Activated effector memory CD4-positive, alpha-beta T cell treated with Interleukin-2 at 50 U/mL for 16 hours (primary cell): ENCODE measurements at places on chromosomes 2 and 18.

- DNase-seq, result no peak
Observed at GRCh38 chr18:51290860-51291259, 93.4 kb upstream of the MEX3C start.

DNA sequence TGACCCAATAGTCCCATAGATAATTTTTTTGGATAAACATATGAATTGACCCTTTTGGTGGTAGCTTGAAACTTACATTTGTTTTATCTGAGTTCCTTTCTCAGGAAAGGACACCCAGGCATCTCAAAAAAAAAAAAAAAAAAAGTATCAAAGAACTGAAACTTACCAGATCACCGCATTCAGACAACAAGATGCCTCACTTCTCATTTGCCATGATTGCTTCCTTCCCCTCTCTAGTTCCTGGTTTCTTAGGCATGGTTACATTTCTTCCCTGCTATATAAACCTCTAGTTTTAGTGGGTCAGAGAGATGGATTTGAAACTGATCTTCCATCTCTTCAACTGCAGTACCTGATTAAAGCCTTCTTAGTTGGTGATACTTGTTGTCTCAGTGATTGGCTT lies 240.1 kb downstream of the ACKR3 start:
- no peak for DNase-seq

- no peak for DNase-seq
Observed at GRCh38 chr2:235551965-235552364, 58.1 kb downstream of the AGAP1 start.

DNA sequence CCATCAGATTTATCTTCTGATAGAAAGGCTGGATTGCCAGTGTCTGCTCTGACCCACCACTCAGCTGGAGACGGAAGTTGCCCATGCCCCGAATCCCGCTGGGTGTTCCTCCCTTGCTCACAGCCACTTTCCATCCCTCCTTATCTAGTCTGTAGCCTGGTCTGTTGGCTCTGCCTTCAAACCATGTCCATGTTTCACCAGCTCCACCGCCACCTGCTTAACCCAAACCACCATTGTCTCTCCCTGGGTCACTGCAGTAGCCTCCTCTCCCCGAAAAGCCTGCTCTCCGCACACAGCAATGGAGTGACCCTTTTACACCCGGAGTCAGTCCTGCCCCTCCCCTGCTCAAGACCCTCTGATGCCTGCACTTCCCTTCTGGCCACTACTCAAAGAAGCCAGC lies 60.4 kb downstream of the GLI2 start:
- no peak for DNase-seq

- no peak for DNase-seq
Observed at GRCh38 chr2:192416060-192416459, 221.3 kb upstream of the TMEFF2 start.

- DNase-seq, result no peak
Observed at GRCh38 chr2:12478151-12479064, 238.3 kb upstream of the TRIB2 start.

DNA sequence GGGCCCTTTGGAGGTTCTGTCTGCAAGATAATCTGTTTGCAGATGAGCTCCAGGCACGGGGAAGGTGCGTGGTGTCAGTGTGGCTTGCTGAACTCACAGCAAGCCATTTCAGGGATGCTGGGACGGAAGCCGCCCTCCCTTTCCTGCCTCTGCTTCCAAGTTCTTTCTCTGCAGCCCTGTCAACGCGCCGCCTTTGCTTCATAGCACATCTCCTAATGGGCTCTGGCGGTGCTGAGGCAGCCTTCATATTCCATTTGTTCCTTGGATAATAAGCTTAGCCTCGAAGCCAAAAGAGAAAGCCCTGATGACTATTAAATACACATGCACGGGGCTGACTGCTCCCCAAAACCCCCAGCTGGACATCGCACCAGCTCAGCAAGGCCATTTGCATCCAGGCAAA lies 81.7 kb upstream of the TAF1B start:
- DNase-seq, result no peak

- DNase-seq, result no peak
Observed at GRCh38 chr2:68689553-68690537, 44.8 kb upstream of the ARHGAP25 start.

GRCh38 chr2:75260946-75261345 lies 61.6 kb upstream of the TACR1 start:
- DNase-seq, result no peak

- DNase-seq, result no peak
Observed at GRCh38 chr2:176105078-176105729, 1.9 kb upstream of the HOXD11 start.

GRCh38 chr2:660586-661359 lies 16.4 kb downstream of the TMEM18 start:
- DNase-seq, result no peak

DNA sequence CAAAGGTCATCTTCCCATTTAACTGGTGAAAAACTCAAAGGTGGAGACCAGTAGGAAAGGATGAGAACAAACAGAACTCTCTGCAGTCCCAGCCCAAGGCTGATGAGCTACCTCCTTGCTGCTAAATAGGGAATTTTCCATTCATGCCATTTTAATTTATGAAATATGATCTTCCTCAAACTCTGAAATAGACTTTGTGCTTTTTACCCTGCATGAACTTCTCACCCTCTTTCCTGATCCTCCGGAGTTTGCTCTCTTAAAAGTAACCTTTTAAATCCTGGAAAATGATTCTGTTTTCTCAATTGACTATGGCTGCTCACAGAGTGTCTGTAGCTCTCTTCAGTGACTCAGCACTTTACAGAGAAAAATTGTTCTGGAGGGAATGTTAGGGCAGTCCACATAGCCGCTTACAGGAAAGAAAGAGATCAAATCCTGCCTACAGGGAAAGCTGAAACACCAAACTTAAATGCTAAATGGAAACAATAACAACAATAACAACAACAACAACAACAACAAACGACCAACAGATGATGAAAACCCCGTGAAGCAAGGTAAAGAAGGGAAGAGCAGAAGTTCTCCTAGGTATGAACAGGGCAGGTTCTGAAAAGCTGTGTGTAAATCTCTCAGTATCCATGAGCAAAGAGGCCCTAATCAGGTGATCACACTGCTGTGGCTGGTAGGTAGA lies 79.8 kb upstream of the SESTD1 start:
- no peak for DNase-seq

DNA sequence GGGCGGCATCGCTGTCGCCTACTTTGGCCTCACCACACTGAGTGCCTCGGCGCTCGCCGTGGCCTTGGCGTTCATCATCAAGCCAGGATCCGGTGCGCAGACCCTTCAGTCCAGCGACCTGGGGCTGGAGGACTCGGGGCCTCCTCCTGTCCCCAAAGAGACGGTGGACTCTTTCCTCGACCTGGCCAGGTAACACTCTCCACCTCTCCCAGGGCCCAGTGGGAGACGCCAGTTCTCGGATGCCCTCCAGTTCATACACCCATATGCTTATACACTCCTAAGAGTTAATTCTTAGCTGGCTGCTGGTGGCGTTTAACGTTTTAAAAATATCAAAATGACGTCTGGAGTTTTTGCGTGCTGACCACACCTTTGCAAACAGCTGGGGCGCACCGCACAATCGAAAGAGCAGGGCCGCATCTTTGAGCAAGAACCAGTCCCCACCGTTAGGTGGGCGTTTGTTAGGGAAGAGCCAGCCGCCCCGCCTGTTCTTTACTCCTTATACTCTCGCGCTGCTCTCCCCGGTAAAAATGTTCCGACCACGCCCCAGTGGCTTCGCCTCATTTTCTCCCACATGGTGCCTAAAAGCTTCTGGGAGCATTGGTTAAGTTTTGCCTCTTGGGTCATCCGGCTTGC lies 899 bp downstream of the SLC1A4 start:
- DNase-seq, result no peak

- DNase-seq, result no peak
Observed at GRCh38 chr2:228447266-228447915, 265.9 kb upstream of the SPHKAP start.

DNA sequence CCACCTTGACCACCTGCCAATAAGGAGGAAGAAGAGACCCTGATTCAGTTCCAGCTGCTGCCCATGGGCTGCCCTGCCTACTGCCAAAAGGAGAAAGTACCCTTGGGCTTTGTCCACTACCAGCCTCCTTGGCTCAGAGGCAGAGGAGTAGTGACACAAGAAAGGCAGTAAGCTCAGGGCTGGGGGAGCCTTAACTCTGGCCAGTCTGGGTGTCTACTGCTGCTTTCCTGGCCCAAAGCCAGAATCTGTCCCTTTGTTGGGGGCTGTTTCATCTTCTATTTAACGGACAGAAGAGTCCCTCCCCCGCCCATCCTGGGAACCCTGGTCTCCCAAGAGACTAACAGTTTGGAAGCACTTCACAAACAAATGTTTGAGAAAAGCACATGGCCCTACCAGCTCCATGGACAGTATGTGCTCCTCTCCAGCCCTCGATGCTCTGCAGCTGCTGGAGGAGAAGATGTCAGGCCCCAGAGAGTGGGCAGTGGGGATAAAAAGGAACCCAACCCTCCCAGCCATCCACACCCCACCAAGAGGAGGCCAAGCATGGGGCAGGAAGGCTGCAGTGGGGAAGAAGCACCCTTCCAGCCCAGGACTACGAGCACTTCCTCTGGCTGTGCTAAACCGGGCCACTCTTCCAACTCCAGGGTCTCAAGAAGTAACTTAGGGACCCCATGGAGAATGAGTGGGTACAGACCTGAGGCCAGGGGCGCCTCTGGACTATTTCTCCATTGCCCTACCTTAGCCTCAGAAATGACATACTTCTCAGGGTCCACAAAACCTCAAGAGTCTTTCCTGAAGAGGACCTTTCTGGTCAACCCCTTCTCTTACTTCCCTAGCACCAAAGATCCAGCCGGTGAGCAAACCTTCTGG lies 1.2 kb downstream of the ATG9A start:
- no peak for DNase-seq

GRCh38 chr18:13574761-13575160 lies 151.6 kb downstream of the FAM210A start:
- no peak for DNase-seq

GRCh38 chr2:224393157-224393872 lies 8.6 kb downstream of the FAM124B start:
- DNase-seq, result no peak

DNA sequence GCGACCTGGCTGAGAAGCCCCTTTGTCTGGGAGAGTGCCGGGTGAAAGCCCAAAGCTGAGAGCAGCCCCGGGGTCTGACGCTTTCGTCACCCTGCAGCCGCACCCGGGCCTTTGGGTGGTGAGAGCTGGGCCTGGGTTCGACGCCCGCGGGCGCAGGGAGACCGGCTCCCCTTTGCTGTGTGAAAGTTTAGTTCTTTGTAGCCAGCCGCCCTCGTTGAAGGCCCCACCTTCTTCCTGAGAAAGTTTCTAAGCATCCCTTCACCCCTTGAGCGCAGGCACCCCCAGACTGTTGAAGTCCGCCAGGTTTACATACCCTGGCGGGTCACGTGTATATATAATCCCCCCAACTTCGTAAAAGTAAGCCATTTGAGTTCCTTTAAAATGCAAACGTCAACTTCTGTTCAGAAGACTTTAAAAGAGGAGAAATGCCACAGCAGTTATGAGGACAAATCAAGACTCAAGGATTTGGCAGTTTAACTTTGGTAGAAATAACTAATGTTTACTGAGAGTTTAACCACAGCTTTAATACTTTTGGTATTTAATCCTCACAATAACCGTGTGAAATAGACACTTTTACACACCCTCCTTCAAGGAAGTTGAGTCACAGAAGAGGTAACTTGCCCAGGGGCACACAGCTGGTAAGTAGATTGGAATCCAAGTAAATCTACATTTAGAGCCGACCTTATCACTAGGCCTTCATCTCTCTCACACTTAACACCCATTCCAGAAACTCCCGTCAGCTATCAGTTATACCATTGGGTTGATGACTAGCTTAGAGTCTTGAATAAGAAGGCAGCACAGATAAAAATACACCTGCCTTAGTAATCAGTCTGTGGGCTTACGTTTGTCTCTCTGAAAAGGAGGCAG lies 1.1 kb upstream of the MBOAT2 start:
- no peak for DNase-seq

GRCh38 chr2:147512206-147512605 lies 332.6 kb upstream of the ACVR2A start:
- DNase-seq, result no peak

- DNase-seq, result no peak
Observed at GRCh38 chr2:12177455-12178288, 431.2 kb downstream of the LPIN1 start.

DNA sequence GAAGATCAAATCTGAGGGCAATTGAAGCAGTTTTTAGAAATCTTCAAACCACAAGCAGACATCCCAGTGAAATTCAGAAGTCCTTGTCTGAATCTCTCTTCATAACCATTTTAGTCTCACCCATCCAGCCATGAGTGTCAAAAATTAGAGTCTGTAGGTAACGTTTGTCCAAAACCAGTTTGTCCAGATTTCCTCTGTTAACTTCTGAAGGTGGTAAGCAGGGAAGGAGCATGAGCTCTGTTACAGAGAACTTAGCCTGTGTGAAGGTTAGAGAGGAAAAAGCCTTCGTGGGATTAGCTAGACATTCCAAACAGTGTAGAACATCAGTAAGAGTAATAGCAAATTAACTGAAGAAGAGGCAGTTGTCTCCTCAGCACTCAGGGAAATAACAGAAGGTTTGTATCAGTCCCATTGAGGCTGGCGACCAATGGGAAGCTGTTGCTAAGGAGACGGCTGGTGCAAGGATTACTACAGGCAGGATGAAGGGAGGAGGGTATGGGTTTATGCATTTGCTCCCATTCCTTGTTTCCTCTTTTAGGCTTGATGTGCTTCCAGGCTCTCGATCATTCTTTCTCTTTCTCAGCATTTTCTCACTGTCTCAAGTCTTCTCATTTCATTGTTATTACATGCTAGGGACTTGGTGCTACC lies 8.7 kb upstream of the GPR155 start:
- DNase-seq, result no peak

DNA sequence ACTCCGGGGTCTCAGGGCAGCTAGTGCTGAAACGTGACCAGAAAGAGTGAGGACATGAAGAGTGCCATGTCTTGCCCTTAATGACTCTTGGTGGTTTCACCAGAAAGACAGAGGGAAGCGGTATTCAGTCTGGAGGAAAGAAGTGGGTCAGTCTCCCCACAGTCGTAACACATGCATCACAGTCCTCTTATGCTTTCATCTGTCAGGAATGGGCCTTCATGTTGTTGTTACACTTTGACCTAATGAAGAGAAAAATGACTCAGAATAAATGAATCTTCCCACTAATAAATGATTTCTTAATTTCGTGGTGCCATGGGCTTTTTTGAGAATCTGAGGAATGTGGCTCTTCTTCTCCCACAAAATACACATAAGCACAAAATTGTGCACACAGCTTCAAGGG lies 103.2 kb downstream of the SLC8A1 start:
- no peak for DNase-seq

GRCh38 chr2:3604991-3605961 lies 10.4 kb downstream of the COLEC11 start:
- no peak for DNase-seq

DNA sequence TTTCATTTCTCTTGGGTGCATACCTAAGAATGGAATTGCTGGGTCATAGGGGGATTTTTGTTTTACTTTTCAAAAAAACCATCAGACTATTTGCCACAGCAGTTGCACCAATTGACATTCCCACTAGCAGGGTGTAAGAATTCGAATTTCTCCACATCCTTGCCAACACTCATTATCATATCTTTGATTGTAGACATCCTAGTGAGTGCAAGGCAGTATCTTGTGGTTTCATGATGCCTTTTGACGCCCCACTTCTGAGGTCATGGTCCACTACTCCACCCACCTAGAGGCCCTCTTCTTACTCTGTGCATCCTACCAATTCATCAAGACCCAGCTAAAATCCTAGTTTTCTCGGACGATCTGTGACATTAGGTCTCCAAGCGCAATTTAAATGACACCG lies 161.9 kb downstream of the MYO5B start:
- no peak for DNase-seq

GRCh38 chr2:214896274-214896673 lies 86.8 kb upstream of the BARD1 start:
- no peak for DNase-seq

GRCh38 chr2:198188982-198189381 lies 384.6 kb downstream of the PLCL1 start:
- DNase-seq, result no peak

GRCh38 chr18:76205906-76206305 lies 289.1 kb downstream of the ZNF516 start:
- no peak for DNase-seq
